ENCODE measurements at places on chromosomes 12 and 14.

- DNase-seq, result no peak
Measured at GRCh38 chr12:108309674-108310312, 29.3 kb downstream of the CMKLR1 start.

DNA sequence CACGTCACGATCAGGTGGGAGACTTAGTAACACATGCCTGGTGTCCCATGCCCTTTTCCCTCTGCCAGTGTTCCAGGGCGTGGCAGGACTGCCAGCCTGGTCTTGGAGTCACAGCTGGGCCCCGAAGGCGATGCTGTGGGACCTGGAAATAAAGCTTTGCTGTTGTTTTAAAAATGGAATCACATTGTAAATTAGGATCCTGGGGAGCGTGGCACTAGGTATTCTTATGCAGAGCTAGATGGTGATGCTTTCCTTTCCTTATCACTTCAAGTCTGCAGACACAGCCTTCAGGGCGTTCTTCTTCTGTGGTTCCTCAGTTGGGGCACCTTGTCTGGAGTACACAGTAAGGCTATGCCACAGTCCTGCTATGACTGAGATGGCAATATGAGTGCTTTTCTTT lies 64.6 kb downstream of the BICD1 start:
- no peak for DNase-seq

DNA sequence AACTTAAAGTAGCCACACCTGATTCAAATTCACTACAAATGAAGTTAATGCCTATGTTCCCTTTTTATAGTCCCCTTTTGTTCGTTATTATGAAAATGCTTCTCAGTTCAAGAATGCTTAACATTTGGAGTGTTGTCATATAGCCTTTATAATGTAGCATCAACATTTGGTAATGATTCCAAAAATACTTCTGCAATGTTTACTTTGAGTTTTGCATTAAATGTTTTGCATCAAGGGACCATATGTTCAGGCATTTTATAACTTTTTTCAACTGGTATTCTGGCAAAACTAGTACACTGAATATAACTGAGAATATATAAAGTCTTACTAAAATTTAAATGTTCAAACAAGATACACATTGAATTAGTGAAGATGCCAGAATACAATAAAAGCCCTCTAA lies 209.6 kb upstream of the SLC16A7 start:
- no peak for DNase-seq

DNA sequence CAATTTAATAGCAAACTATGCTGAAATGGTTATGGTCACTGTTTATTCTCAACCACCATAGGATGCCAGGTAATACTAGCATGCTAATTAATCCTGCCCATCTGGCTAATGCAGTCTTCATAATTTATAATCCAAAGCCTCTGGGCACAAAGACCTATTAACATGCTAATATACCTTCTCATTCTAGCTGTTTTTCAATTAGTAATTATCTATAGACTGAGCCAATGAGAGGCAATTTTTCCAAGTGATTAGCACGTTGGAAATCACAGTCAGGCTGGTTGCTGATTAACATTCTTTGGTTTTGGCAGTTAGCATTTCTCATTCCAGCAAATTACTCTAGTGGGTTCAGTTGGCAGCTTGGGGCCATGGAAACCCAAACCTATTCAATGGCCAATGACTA lies 357.2 kb downstream of the SEC23A start:
- no peak for DNase-seq

DNA sequence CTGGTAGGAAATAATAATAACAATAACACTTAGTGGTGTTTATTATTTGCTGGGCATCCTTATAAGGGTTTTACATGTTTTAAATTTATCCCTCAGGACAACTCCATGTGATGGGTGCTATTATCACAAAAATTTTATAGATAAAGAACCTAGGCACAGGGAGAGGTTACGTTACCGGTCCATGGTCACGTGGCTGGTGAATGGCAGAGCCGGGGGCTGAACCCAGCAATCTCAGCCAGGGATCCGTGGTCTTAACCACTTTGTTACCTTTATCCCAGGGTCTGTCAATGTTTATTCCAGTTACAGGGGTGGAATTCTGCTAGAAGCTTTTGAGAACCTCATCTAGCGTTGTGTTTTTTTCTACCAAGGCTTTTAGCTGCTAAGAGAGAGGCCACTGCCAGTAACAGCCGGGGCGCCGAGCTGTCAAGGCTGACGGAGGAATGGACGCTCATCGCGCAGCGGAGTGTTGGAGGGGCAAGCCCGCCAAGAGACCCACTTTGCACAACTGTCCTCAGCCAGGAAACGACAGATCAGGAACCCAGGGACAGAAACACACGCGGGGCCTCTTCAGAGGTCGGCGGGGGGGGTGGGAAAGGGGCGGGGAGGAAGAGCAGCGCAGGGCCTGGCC lies 418 bp downstream of the AMN1 start:
- peak; percentile 73 for DNase-seq

GRCh38 chr12:28237423-28237822 lies 47.2 kb downstream of the CCDC91 start:
- DNase-seq, result no peak

DNA sequence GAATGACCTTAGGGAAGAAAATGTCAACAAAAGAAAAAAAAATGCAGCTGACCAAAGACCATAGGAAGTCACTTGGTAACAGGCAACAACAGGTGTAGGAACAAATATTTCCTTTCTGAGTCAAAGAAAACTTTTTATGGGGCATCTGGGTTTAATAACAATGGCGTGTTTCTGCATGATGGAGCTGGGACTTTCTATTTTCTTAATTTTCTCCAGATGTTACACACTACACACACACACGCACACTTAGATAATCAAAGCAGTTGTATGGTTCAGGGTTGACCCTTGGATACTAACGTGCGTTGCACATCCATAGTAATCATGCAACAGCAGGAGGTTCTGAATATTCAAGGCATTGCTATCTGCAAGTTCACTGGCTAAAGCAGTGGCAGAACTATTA lies 47.9 kb upstream of the NTF3 start:
- no peak for DNase-seq

DNA sequence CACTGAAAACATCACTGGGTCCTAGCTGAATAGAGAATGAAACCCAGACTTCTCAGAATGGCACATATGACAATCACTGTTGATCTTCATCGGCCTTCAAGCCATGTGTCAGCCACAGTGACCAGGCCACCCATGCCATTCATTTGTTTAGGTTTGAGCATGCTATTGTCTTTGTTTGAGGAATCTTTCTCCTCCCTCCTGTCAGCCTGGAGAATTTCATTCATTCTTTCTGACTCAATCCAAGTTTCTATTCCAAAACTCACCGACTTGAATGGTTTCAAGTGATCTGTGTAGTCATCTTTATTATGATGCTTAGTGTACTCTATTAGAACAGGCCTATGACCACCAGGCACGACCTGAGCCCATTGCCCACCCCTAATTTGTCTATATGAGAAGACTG lies 106.3 kb downstream of the ETNK1 start:
- no peak for DNase-seq

All from suprapubic skin (tissue), 4 donors.